Ovary (tissue), 10 donors: ENCODE measurements at places on chromosomes 6 and 20. TPM values are rescaled to one million over a fixed set of nuclear protein-coding genes. Genes with fewer than 3 reads are reported as not detected.
A peak's percentile ranks its signal among the peaks of the same experiment; 100 is the strongest.

DNA sequence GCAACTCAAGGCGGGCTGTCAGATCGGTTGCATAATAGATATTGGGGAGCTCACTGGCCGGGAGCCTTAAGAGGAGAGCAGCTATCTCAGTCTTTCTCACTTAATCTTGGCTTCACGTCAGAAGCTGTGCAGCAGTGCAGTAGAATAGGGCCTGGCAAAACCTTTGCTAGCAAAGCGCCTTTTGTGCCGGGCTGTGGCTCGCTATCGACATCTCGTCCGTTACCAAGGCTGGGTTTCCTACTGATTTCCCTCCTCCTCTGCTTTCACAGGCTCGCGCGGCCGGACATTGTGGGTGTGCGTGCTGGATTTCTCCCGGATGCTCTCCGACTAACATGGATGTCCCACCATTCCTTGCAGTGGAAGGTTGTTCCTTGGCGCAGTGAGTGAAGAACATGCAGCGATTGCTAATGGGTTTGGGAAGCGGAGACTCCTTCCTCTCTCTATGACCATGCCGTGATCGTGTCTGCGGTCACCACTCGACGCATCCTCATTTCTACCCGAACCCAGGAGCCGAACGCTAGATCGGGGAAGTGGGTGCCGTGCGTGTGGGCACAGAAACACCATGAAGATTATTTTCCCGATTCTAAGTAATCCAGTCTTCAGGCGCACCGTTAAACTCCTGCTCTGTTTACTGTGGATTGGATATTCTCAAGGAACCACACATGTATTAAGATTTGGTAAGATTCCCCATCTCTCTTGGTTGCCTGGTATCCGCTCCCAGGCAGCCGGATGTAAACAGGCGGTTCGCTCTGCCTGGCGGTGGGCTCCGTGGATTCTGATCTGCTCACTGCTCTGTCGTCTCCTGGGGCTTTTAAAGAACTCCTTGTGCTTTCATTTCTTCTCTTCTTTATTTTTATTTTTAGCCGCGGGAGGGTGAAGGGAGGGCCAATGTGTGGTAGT, 5.5 kb downstream of the GRIK2 start:
- no peaks in the 10 kb centered on the region for H3K27me3 ChIP-seq
- H3K4me1 ChIP-seq, result peaks cover 5% of the 10 kb centered on the region
- no peak for DNase-seq
- H3K4me3 ChIP-seq, result no peak overlapping the region
- no peaks in the 10 kb centered on the region for H3K36me3 ChIP-seq

Gene HLA-A
- 269 TPM for total RNA-seq

- H3K36me3 ChIP-seq, result no peaks in the 10 kb centered on the region
- no peak for DNase-seq
- H3K27ac ChIP-seq, result no peak overlapping the region
- H3K27me3 ChIP-seq, result no peaks in the 10 kb centered on the region
- no peak overlapping the region for H3K4me3 ChIP-seq
- peaks cover 2% of the 10 kb centered on the region for H3K4me1 ChIP-seq
Observed at GRCh38 chr6:88670369-88670768, 293.0 kb downstream of the RNGTT start.

DNA sequence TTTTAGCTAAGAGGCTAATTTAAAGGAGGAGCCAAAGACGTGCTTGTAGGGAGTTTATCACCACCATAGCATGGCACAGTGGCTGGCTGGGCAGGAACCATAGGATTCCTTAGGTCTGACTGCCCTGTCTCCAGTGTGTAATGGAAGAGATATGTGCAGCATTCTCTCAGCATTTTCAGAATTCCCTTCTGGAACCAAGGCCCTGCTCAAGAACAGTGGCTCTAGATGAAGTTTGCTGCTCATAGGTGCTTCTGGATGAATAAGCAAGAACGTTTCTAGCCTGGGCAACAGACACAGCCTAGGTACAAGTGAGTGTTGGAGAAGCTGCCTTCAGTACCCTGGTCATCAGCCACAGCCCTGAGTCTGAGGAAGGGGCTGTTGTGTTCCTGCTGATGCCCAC, 69.1 kb downstream of the LCA5 start:
- DNase-seq, result no peak
- no peaks in the 10 kb centered on the region for H3K36me3 ChIP-seq
- no peaks in the 10 kb centered on the region for H3K27me3 ChIP-seq
- no peak overlapping the region for H3K4me3 ChIP-seq
- no peak overlapping the region for H3K27ac ChIP-seq

DNA sequence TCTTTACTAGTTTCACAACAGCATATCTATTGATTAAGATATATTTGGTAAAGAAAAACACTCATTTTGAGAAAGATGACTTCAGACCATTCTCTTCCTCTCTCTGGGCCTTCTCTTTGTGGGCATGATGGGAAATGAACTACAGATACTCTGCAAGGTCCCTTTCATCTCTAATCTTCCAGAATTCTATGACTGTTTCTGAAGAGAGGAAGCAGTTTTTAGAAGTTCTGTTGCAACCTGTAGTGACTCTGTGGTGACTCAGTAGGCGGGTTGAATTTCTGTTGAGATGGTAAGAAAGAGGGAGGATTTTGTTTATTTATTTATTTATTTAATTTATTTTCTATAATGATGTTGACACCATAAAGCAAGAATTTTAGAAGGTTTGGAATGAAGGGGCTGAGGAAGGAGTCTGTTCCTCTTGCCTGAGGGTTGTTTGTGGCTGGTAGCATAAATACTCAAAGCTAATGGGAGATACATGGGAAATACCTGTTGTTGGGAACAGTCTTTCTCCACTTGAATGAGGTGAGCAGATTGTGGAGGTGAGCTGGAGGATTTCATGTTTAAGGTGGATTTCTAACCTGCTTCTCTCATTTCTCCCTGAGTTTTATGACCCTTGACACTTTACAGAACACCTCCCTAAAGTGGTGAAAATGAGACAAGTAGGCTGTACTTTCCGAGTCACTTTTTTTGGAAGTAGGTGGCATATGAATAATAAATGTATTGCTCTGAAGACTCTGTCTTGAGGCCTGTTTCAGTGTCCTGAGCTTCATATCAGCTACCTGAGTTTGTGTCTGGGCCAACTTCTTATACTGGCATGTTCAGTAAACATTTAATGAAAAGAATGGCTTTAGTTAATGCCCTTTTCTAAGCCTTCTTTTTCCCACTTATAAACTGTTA, 15.0 kb downstream of the ACSS2 start:
- no peak overlapping the region for H3K27ac ChIP-seq
- no peak overlapping the region for H3K4me3 ChIP-seq
- H3K36me3 ChIP-seq, result no peaks in the 10 kb centered on the region
- DNase-seq, result no peak
- no peaks in the 10 kb centered on the region for H3K27me3 ChIP-seq

DNA sequence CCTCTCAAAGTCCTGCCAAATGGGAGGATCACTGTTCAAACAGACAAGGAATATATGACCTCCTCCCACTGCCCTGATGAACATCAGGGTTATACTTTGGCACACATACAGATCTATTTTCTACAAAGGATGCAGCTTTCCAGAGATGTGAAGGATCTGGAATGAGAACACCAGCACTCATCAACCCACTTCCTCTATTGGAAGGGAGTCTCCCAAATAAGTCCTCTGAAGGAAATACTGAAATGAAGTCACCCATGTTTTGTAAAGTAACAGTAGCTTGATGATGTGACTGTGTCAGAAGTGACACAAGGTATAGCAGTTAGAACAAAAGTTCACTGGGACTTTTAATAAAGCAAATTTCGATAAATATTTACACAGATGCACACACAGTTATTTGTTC, 104.9 kb downstream of the OGFRL1 start:
- no peak overlapping the region for H3K4me3 ChIP-seq
- H3K4me1 ChIP-seq, result peaks cover 4% of the 10 kb centered on the region
- no peaks in the 10 kb centered on the region for H3K27me3 ChIP-seq
- no peaks in the 10 kb centered on the region for H3K36me3 ChIP-seq

DNA sequence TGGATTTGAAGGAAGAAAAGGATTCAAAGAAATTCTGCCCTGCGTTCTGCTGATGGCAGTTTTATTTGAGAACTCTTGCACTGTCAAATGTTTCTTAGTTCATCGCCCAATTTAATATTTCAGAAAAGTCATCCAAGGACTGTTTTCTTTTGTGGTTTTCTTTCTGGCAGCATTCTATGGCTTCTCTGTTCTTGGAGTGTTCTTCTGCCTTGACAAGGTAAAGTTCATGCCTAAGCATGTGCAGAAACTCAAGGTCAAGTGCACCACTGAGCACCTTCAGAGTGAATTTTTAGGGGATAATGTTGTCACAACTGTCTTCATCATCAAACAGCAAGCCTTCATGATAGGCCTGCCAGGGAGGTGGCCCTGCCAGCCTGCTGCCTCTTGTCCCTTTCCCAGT, 225.6 kb downstream of the PLCB1 start:
- H3K4me3 ChIP-seq, result no peak overlapping the region
- H3K4me1 ChIP-seq, result no peaks in the 10 kb centered on the region
- no peaks in the 10 kb centered on the region for H3K36me3 ChIP-seq
- no peaks in the 10 kb centered on the region for H3K27me3 ChIP-seq

- no peak overlapping the region for H3K27ac ChIP-seq
- peaks cover 5% of the 10 kb centered on the region for H3K4me1 ChIP-seq
- H3K27me3 ChIP-seq, result no peaks in the 10 kb centered on the region
- no peaks in the 10 kb centered on the region for H3K36me3 ChIP-seq
- peak overlapping the region; percentile 85 for H3K4me3 ChIP-seq
Observed at GRCh38 chr6:8434727-8435092, 635 bp downstream of the SLC35B3 start.

Gene BTN1A1
- total RNA-seq, result not detected

DNA sequence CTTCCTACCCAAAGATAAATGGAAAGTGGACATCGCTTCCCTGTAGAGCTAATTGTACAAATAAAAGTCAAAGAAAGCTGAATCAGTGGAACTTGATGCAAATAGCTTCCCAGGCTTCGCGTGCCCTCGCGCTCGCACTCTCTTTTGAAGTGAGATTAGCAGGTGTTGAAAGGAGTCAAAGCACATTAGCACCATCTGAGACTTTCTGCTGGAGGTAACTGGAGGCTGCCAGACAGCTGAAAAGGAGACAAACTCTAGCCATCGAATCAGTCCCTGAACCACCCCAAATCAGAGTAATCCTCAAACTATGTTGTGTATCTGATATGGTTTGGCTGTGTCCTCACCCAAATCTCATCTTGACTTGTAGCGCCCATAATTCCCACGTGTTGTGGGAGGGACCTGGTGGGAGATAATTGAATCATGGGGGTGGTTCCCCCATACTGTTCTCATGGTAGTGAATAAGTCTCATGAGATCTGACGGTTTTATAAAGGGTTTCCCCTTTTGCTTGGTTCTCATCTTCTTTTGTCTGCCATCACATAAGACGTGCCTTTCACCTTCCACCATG, 23.7 kb downstream of the SULF2 start:
- peaks cover 27% of the 10 kb centered on the region for H3K4me1 ChIP-seq
- no peak for DNase-seq
- H3K27ac ChIP-seq, result no peak overlapping the region
- no peaks in the 10 kb centered on the region for H3K27me3 ChIP-seq
- no peaks in the 10 kb centered on the region for H3K36me3 ChIP-seq

DNA sequence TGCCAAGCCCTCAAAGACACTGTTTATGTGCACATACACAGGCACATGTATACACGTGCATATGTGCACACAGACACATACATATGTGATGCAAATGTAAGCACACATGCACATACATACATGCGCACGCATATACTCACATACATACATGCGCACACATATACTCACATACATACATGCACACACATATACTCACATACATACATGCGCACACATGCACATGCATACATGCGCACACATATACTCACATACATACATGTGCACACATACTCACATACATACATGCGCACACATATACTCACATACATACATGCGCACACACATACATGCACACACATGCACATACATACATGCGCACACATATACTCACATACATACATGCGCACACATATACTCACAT, 20.5 kb upstream of the FOXQ1 start:
- DNase-seq, result no peak
- no peaks in the 10 kb centered on the region for H3K27me3 ChIP-seq
- no peaks in the 10 kb centered on the region for H3K36me3 ChIP-seq
- H3K27ac ChIP-seq, result no peak overlapping the region
- H3K4me1 ChIP-seq, result no peaks in the 10 kb centered on the region

Gene RIPPLY2
- not detected for total RNA-seq

Gene ADGRF4
- not detected for total RNA-seq

DNA sequence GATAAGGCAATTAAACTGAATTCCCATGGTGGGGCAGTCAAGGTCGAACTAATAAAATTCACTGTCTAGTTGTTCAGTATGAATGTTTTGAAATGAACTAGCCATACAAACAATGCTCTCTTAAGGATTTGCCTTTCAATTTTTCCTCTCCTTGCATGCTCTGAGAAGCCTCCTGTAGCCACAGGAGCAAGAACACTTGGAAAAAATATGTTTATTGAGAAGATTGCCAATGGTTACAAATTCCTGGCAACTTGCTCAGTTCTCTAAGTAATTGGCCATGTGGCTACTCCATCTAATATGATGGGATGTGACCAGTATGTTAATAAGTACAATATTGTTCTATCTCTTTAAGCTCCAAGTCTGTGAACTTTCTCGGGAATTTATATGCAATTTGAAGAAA, 49.4 kb downstream of the FUT9 start:
- no peak for DNase-seq
- no peak overlapping the region for H3K4me3 ChIP-seq
- H3K27ac ChIP-seq, result no peak overlapping the region
- H3K4me1 ChIP-seq, result no peaks in the 10 kb centered on the region
- H3K36me3 ChIP-seq, result no peaks in the 10 kb centered on the region

DNA sequence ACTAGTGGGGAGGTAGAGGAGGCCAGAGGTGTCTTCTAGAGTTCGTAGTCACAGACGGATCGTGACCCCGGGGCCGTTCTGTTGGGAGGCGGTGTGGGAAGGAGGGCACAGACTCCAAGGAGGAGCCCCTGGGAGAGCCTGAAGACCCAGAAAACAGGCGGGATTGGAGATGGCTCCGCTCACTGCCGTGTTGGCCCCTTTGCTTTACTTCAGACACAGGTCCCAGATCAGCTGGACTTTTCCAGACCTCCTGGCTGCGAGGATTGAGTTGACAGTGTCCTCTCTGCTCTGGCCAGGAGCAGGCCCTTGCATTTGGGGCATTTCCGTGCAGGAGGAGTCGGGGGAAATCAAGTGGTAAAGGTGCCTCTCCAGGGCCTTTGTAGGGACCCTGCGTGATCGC, 112.9 kb downstream of the ARMC2 start:
- no peak overlapping the region for H3K27ac ChIP-seq
- H3K36me3 ChIP-seq, result no peaks in the 10 kb centered on the region
- no peaks in the 10 kb centered on the region for H3K27me3 ChIP-seq

GRCh38 chr6:1864496-1864895, 254.8 kb downstream of the FOXC1 start:
- H3K4me3 ChIP-seq, result no peak overlapping the region
- peaks cover 2% of the 10 kb centered on the region for H3K4me1 ChIP-seq
- H3K27ac ChIP-seq, result no peak overlapping the region
- no peaks in the 10 kb centered on the region for H3K27me3 ChIP-seq
- no peaks in the 10 kb centered on the region for H3K36me3 ChIP-seq

- H3K4me1 ChIP-seq, result no peaks in the 10 kb centered on the region
- H3K27me3 ChIP-seq, result no peaks in the 10 kb centered on the region
- no peak overlapping the region for H3K27ac ChIP-seq
- H3K36me3 ChIP-seq, result no peaks in the 10 kb centered on the region
Observed at GRCh38 chr6:16903470-16903869, 142.2 kb upstream of the ATXN1 start.

- DNase-seq, result no peak
- H3K27ac ChIP-seq, result peak overlapping the region; percentile 50
- no peak overlapping the region for H3K4me3 ChIP-seq
- H3K36me3 ChIP-seq, result no peaks in the 10 kb centered on the region
- no peaks in the 10 kb centered on the region for H3K27me3 ChIP-seq
Observed at GRCh38 chr6:155493026-155493693, 37.5 kb upstream of the NOX3 start.
